ENCODE measurements at places on chromosomes 16 and 17.
A peak's percentile ranks its signal among the peaks of the same experiment; 100 is the strongest.

DNA sequence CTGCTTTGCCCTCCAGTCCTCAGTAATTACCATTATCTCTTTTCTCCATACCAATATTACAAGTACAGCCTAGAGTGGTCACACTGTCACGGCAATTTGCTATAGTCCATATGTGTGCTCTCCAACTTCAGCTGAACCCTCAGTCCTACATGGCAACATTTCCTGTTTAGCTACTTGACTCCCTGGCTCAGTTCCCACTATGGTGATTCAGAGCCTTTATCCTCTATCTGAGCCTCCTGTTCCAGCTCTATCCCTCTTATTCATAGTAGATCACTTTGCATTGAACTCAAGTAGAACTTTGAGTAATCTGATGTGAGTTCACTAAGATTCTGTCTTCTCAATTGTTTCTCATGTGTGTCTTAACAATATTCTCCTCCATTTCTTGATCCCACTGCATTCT lies 43.7 kb upstream of the GOSR1 start:
- DNase-seq: peak; percentile 92

- DNase-seq: no peak
Observed at GRCh38 chr16:90020260-90020837, 1.1 kb upstream of the DBNDD1 start.

- DNase-seq: no peak
Observed at GRCh38 chr17:49521471-49522356, 26.6 kb downstream of the NGFR start.

GRCh38 chr16:81633680-81634379 lies 145.3 kb upstream of the PLCG2 start:
- DNase-seq: no peak

DNA sequence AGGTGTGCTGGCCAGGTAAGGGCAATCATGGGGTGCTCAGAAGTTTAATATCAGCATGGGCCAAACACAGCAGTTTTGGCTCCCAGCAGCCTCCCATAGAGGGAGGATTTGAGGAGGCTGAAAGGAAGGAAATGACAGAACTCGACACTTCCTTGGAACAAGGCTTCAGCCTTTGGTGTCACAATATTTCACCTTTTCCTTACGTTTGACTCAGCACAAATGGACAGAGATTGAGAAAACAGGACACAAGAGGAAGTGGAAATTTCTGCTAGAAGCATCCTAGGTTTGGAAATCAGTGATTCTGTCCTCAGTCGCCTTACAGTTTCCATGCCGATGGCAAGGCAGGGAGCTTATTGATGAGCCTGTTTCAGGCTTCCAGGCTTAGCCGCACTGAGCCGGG lies 181.4 kb downstream of the MAF start:
- DNase-seq: no peak

GRCh38 chr17:67648032-67648905 lies 69.5 kb upstream of the NOL11 start:
- no peak for DNase-seq

DNA sequence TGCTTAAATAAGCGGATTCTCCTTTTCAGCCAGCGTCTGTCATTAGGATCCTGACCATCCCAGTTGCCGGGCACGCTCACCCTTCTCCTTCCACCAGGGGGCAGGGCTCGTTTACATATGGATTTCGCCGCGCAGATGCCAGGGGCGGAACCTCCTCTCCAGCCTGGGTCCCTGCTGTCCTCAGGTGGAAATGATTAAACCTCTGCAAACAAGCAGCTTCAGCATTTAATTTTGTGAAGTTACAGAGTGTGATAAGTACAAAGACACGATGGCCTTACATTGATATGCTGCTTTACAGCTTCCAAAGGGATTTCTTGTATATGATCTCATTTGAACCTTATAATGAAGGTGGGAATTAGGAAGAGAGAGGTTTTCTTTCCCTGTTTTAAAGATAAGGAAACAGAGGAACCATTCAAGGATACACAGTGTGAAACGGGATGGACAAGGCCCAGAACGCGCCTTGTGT lies 3.9 kb upstream of the KRT28 start:
- peak; percentile 22 for DNase-seq

- DNase-seq: no peak
Observed at GRCh38 chr16:67458121-67458641, 22.8 kb downstream of the ATP6V0D1 start.

- DNase-seq: no peak
Observed at GRCh38 chr16:30352488-30353401, 2.4 kb downstream of the CD2BP2 start.

DNA sequence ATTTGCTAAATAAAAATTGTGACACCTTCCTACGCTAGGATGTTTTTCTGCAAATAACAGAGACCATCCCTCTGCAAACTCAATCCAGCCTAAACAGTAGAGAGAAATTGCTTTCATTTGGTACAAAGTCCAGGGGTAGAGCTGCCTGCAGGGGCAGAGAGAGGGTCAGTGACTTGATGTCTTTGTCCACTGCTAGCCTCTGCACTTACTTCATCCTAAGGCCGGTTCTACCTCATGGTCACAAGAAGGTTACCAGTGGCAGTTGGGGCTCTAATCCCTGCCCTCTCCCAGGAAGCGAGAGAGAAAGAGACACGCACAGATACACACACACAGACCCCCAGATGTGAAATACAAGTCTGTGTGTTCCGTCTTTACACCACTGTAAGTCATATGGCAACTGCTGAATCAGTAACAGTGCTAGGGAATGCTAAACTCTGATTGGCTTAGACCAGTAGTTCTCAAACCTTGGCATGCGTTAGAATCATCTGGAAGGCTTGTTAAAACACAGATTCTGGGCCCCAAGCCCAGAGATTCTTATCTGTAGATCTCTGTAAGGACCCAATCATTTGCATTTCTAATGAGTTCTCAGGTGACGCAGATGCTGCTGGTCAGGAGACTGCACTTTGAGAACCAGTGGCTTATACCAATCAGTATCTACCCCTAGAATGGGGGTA lies 13.1 kb upstream of the LPCAT2 start:
- no peak for DNase-seq

- DNase-seq: no peak
Observed at GRCh38 chr16:2473999-2474876, 689 bp upstream of the TBC1D24 start.

All from pulmonary artery endothelial cell (primary cell).